Kidney epithelial cell (primary cell): ENCODE measurements at places on chromosomes 2 and 18.

DNA sequence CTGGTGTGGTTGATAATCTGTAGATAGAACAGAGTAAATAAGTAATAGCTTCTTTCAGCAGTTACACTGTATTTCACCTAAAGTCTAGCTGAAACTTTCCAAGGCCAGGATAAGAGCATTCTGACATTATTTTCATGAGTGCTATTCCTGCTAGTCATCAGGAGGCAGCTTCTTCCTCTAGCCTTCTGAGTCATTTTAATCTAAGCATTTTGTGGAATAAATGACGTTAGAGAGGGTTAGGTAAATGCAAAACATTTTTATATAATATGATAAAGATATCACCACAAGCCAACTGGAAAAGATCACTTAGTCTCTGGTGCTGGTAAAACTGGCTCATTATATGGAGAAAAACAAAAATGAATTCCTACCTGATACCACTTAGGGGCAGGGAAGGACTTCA lies 138.5 kb downstream of the MEP1B start:
- DNase-seq: no peak

- DNase-seq: no peak
Observed at GRCh38 chr2:100262555-100263320, 59.6 kb downstream of the LONRF2 start.

DNA sequence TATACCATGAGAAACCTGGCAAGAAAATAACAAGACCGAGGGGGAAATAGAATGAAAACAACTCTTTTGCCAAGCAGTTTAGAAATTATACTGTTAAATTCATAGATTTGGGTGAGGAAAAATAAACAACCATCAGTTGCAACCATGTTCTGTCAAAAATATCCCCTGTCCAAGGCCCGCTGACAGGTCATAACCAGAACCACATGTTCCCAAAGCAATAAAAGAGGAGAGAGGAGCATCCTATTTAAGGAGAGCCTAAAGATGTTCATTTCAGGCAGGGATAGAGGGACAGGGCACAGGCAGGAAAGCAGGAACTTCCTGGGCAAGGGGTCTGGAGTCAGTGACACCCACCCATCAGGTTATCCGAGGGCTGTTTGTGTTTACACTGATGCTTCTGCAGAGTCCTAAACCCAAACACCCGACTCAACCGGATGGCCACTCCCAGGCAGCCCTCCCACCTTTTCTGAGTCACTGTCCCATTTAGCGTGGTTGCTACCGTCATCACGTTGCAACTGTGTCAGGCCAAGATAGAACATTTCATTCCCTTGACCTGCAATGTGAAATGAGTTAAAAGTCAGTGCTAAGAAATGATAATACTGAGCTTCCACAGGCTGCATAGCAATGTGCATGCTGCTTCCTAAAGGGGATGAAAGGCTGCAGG lies 468.3 kb upstream of the RAB12 start:
- DNase-seq: no peak

DNA sequence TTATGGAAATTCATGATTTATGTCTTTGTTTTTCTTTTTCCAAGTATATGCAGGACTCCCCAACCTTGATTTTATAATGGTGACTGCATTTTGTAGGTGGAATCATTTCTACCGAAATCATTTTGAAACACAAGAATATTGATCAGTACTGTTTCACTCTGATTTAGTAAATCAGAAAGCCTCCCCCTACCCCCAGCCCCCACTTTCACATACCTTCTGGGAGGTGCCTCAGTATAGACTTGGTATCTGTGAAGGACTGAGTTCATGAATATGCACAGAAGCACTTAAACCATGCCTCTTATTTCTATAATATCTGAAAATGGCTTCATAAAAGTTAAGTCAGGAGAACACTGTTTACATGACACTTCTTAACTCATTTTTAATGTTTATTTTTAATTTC lies 147.7 kb downstream of the AGPS start:
- DNase-seq: no peak

DNA sequence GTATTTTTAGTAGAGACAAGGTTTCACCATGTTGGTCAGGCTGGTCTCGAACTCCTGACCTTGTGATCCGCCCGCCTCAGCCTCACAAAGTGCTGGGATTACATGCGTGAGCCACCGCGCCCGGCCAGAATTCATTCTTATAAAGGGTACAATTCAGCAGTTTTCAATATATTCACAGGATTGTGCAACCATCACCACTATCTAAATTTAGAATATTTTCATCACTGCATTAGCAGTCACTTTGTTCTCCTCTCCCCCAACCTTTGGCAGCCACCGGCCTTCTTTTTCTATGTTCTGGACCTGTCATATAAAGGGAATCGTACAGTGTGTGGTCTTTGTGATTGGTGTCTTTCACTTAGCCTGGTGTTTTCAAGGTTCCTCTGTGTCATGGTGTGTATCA lies 40.7 kb downstream of the TCF7L1 start:
- no peak for DNase-seq
